RCC 7860 (cell line): ENCODE measurements at places on chromosomes 2 and 18.

GRCh38 chr2:103667335-103667884, 905.6 kb downstream of the TMEM182 start:
- DNase-seq = peak; percentile 69

DNA sequence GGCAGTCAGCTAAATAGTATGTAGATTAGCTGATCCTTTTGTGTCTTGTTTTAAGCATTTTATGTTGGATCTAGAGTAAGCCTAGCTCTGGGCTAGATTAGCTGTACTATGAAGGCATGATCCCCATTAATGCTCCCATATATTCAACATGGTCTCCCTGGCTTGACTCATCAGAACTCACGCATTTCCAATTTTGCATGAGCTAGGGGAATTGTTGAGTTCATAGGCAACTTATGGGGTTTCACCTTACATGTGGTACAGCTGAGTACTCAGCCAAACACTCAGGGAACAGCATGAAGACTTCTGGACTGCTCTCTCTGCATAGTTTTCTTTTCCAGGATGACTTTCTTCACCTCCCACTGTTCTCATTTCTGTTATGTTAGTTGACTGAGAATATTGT, 248.2 kb downstream of the TMX3 start:
- no peak for DNase-seq

- peak; percentile 80 for DNase-seq
Observed at GRCh38 chr2:120470041-120470965, 124.4 kb downstream of the INHBB start.

DNA sequence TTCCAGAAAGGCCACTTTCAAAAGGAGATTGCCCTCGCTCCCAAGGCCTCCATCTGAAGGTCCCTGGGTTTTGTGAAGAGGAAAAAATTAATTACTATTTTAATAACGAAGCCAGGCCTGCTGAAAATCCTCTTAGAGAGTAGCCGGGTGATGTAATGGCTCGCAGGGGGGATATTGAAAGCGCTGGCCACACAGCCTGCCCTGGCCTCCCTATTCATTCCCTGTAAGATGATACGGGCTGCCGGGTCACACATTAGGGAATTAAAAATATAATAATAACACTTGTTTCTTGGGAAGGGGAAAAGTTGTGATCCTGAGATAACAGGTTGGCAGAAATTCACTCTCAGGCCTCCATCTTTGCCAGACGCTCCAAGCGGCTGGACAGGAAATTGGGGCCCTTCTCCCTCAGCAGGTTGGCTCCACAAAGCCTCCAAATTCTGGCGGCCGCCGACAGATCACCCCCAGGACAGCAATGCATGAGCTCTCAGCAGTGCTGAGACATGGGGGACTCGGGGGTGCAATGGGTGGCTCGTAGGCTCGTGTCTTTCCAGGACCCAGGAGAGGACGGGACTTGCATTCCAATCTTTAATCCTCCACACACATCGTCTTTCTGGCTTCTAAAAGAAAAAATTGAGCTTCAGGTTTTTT, 299.9 kb upstream of the SALL3 start:
- no peak for DNase-seq

DNA sequence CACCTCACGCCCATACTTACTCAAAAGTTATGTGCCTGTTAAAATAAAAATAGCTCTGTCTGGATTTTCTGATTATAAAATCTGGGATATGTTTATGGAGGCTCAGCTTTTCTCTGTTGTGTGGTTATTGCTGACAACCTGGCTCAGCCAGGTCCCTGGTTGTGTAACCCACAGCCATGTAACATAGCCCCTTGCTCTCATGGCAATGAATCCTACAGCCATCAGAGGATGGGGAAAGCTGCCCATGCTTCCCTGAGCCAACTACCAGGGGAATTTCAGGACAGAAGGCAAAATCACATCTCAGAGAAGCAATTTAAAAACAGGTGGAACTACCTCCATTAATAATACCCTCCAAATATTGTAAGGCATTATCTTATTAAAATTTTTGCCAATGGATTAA, 29.7 kb downstream of the ST8SIA5 start:
- DNase-seq = no peak

DNA sequence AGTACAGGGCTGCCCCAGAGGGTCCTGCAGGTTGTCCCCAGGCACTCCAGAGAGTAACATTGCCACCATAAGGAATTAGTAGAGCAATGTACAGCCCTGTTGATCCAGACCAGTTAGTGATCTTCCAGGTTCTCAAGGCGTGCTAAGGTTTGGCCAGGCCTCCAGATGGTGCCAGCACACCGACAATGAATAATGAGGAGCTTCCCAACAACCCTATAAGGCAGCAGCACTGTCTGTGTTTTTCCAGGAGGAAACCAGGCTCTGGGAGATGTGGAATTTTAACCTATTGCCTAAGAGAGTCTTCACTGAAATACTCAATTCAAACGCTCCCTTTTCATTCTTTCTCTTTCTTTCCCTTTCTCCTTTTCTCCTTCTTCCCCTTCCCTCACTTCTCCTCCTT, 122.1 kb downstream of the MGAT5 start:
- DNase-seq = no peak

GRCh38 chr18:23438608-23439366, 14.3 kb upstream of the RIOK3 start:
- DNase-seq = no peak

GRCh38 chr2:222751821-222752719, 80.6 kb downstream of the MOGAT1 start:
- no peak for DNase-seq

DNA sequence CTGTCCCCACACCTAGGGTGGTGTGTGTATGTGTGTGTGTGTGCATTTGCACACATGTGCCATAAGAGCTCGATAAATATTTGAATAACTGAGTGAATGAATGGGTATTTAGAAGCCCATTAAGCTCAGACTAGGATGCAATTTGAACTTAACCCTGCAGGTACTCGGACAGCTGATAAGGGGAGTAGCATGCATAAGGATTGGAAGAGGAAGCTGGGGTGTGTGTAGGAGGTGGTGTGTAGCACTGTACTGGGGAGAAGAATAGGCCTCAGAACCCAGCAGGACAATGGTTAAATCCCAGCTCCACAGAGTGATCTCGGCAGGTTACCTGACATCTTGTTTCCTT, 1.8 kb upstream of the KCNF1 start:
- DNase-seq = no peak

- DNase-seq = no peak
Observed at GRCh38 chr2:127012215-127012614, 94.7 kb downstream of the BIN1 start.

DNA sequence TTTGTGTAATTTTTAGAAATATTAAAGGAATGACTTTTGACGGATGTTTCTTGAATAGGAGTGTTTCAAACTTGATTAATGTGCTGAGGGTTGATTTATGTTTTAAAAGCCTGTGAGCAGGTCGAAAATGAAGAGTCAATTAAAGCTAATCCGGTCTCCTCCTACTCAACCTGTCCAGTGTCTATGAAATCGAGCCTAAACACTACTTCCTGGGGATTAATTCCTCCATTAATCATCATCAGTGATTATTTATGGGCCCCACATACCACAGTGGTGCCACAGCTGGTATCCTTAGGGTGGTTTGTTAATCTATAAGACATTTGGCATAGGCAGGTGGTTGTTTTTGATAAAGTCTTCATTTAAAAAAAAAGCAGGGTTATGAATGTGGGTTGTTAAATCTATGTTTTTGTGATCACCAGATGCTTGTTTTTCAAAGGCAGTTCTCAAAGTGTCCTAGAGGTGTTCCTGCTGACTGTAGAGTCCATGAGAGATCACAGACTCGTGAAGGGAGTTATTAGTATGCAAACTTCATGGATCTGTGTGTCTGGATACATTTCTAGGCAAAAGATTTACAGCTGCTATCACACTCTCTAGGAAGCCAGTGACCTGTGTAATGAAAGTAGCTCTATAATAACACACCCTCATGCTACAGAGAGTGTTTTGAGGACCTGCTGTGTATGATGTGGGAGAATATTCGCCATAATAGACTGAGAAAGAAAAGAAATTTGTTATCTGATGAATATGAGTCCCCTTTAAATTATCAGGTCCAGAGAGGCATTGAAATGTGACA, 308.6 kb downstream of the AKAIN1 start:
- DNase-seq = no peak

- no peak for DNase-seq
Observed at GRCh38 chr2:63983986-63984605, 35.1 kb downstream of the VPS54 start.

DNA sequence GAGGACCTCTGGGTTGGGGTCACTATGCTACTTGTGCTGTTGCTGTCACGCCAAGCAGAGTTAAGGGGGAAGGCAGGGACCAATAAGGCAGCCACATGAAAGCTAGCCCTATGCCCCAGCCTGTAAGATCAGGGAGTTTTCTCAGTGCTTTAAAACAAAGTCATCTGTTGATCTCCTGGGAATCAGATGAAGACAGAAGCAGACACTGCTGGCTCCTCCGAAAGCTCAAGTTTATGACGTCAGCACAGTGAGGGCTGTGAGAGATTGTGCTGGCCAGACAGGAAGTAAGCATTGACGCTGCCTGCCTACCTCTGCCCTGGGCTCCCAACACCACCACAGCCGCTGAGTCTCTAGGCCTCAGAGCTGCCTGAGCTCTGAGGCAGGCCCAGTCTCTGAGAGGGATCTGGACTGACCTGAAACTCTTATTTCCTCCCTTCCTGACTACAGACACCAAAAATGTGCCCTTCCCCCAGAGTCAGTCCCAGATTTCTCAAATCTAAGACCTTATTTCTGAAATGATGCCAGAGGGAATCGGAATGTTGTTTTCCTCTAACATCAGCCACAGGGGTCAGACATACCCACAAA, 118.1 kb upstream of the EPAS1 start:
- no peak for DNase-seq

GRCh38 chr2:223032187-223033142, 19.5 kb upstream of the KCNE4 start:
- DNase-seq = peak; percentile 67

DNA sequence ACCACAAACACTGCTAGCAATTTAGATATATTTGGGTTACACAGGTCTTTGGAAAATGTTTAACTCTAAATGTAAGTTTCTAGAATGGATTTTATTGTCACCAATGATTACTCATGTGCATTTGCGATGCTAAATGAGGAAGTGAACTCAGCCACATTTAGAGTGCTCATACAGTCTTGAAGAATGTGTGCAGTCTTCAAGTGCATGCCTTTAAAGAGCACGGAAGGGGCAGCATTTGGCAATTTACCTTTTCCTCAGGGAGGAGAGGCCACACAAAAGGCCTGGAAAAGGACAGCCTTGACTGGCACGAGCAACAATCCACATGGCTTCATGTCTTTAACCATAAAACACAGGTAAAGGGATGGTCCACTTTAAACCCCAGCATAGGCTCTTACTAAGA, 78.5 kb upstream of the STK17B start:
- no peak for DNase-seq

DNA sequence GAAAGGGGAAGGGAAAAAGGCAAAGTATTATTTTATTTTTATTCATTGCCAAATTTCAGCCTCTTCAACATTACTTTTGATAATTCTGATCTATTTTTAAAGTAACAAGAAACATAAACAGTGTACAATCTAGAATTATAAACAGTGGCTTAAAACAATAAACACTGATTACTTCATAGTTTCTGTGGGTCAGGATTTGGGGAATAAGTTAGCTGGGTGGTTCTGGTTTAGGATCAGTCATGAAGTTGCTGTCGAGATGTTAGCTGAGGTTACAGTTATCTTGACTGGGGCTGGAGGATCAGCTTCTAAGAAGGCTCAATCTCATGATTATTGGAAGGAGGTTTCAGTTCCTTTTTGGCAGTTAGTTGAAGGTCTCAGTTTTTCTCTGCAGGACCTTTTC, 109.2 kb downstream of the SCN2A start:
- DNase-seq = no peak

GRCh38 chr2:164797627-164798026, 44.0 kb downstream of the COBLL1 start:
- no peak for DNase-seq

DNA sequence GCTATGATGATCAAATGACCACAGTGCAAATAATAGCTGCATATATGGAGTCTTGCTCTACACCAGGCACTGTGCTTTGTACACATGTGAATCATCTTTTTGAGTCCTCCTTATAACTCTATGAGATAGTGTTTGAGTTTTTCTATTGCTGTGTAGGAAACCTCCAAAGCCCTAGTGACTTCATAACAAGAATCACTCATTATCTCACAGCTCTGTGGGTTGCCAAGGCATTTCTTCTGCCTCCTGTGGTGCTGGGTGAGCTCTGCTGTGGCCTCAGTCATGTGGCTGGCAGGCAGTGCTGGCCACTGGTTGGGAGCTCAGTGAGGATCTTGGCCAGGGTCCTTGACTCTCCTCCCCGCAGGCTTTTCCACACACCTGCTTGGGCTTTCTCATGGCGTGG, 153.4 kb downstream of the CAPN13 start:
- DNase-seq = peak; percentile 67

DNA sequence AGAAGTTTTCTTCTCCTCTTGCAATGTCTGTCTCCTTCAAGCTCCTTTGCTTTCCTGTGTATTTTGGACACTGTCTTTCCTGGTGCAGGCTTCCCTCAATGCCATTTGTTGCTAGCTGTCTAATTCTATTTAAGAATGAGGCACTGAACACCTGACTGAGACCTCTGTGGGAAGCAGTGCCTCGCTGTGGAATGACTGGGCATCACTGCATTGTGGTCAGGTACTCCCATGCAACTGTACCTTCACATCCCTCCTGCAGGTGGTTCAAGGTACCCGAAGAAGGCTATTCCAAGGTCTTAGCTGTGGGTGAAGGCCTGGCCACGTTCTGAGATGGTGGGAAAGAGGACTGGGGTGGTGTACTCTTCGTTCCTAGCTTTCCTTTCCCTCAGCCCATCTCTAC, 152.8 kb upstream of the CTAGE1 start:
- DNase-seq = no peak

DNA sequence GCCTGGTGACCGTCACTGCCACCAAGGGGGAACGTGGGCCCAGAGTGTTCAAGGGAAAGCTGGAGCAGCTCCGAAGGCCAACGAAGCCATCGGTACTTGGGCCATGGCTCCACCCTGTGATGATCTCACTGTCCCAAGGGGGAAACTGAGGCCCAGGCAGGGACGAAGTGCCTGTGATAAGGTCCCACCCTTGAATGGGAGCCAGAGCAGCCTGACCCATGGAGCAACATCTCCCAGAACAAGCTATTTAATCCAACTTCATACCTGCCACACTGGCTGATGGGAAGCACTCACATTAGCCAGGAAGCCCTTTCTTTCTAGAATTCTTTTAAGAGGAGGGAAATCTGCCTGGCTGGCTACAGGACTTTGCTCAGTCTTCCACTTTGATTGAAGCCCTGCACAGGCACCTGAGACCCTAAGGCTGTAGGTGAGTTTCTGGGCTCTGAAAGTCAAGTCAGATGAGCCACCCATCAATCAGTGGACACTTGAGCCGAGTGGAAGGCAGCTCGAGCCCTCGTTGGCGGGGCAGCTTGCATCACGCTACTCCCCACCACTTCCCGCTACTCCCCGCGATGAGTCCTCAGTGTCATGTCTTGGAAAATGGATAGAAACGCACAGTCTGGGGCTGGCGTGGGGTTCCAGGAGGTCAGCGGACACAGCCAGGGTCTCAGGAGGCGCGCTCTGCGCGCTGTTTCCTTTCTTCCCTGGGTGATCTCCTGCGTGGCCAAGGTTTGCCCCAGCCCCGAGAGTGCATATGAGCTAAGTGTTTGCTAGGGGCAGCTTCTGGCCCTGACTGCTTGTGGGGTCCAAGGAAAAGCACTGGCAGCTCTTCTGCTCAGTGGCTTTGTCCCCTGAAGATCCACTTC, 2.5 kb upstream of the HS6ST1 start:
- no peak for DNase-seq

GRCh38 chr2:240795454-240795853, 24.6 kb downstream of the KIF1A start:
- DNase-seq = no peak

GRCh38 chr18:69088973-69089372, 291.1 kb downstream of the CCDC102B start:
- no peak for DNase-seq

- DNase-seq = peak; percentile 10
Observed at GRCh38 chr2:223884399-223884798, 47.0 kb upstream of the AP1S3 start.

- DNase-seq = no peak
Observed at GRCh38 chr2:229943171-229943570, 20.9 kb downstream of the FBXO36 start.
